IMR-90 (cell line): ENCODE measurements at places on chromosomes 6 and 20. TPM values are rescaled to one million over a fixed set of nuclear protein-coding genes. Genes with fewer than 3 reads are reported as not detected.

- peak; percentile 92 for DNase-seq
These were observed 39.6 kb upstream of the NOX3 start for GRCh38 chr6:155495011-155495768.

DNA sequence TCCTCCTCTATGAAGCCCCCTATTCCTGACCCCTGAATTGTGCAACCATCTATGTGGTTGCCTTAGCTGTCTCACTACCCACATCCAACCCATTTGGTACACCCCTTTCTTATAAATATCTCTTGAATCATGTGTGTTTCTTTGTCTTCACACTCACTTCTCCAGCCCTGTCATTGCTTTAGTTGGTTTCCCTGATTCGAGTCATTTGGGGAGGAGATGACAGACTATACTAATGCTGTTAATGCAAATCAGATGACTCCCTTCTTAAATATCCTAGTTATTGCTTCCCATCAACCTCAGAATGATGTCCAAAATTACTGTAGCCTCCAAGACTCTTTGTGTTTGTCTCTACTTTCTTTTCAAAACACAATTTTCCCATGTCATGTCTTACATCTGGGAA is 23.0 kb downstream of the SLC35D3 start:
- DNase-seq, result no peak

DNA sequence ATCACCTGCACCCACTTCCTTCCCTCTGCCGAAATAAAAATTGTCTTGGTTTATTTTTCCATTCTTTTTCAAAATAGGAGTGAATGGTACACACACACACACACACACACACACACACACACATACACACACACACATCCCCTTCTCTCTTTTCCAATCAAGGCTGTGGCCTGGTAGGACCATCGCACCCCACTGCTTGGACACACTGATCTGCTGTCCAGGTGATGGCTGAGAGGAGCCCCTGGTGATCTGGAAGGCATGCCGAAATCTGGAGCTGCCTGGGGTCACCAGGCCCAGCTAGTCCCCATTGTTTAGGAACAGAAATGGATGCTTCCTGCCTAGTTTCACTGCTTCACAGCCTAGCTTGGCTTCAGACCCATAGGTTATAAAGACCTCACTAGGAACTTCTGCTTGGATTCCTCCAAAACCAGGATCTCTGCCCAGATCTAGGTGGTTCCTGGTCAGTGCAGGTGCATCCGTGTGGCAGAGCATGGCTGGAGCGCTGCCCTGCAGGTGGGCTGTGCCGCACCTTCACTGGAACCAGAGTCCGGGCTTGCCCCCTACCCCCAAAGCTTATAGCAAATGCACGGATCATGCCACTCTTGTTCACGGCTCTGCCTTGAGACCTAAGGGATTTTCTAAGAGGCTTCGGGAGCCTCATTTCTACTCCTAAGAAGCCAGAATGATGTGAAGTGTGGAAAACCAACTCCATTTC is 42.9 kb upstream of the DACT2 start:
- no peak for DNase-seq

Gene SIRPB2
- polyA plus RNA-seq, result not detected in 2 replicates

- peak; percentile 18 for DNase-seq
These were observed 60.1 kb downstream of the RPP40 start for GRCh38 chr6:4943716-4944115.

DNA sequence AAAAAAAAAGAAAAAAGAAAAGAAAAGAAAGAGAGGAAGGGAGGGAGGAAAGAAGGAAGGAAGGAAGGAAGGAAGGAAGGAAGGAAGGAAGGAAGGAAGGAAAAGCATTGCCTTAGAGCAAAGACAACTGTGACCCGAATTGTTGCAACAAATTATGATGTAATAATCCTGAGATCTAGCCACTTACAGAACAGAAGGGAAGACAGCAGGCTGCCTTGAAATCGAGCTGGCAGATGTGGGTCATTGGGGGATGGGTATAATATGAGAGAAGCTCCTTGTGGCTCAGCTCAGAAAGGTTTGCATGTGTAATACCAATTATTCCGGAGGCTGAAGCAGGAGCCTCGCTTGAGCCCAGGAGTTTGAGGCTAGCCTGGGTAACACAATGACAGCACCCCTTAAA is 208.1 kb upstream of the PROKR2 start:
- DNase-seq, result no peak

- DNase-seq, result no peak
These were observed 121.9 kb upstream of the PRL start for GRCh38 chr6:22418714-22419113.

Gene IL17F
- not detected in 2 replicates for polyA plus RNA-seq

- DNase-seq, result no peak
These were observed 48.7 kb upstream of the BMP2 start for GRCh38 chr20:6718662-6719368.

- DNase-seq, result no peak
These were observed 672.8 kb downstream of the KIF16B start for GRCh38 chr20:15900443-15900842.

DNA sequence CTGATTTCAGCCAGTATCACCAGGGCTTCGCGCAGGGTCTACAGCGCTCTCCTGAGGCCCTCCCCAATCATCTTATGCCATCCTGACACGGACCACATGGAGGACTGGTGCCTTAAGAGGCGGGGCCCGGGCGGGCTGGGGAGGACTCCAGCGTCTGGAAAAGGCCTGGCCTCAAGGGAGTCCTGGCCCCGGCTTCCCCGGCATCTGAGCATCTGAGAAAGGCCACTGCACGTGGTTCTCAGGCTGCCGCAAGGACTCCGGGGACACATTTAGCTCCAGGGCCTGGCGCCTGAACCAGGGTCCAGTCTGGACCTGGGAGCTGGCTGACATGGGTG is 21.4 kb downstream of the BHLHE23 start:
- DNase-seq, result no peak

DNA sequence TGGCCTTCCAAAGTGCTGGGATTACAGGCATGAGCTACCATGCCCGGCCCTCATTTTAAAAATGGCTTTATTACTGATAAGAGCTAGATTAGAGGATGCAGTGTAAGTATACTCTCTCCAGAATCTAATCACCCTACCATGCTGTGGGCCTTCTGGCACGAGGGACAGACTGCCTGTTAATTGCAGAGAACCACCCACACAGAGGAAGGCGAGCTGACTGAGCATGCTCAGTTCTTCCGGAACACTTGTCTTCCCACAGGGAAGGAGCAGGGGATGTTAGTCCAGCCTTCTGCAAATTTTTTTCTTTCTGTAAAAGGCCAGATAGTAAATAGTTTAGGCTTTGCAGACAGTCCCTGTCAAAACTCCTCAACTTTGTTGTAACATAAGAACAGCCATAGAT is 48.9 kb downstream of the ALDH5A1 start:
- no peak for DNase-seq

DNA sequence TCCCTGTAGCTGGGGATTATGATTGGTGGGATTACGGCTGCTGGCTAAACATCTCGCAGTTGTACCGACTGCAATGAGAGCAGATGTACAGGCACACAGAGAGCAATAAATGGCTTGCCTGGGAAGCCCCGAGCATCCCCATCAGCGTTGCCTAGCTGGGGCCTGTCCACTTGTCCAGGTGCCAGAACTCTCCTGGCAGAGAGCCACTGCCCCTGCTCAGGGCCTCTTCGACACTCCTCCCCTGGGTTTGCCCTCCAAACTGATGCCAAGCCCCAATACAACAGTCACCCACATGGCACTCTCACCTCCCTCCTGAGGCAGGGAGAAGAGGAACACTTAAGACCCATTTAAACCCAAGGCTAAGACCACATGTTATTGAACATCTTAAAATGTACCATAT is 715.1 kb downstream of the PTPRT start:
- no peak for DNase-seq

- peak; percentile 37 for DNase-seq
These were observed 142.9 kb downstream of the WDR27 start for GRCh38 chr6:169558774-169559441.

- DNase-seq, result no peak
These were observed 40.1 kb downstream of the HECA start for GRCh38 chr6:139174961-139175360.

- DNase-seq, result no peak
These were observed 81.9 kb upstream of the E2F3 start for GRCh38 chr6:20319520-20320357.

Gene RBBP8NL
- not detected in 2 replicates for polyA plus RNA-seq

DNA sequence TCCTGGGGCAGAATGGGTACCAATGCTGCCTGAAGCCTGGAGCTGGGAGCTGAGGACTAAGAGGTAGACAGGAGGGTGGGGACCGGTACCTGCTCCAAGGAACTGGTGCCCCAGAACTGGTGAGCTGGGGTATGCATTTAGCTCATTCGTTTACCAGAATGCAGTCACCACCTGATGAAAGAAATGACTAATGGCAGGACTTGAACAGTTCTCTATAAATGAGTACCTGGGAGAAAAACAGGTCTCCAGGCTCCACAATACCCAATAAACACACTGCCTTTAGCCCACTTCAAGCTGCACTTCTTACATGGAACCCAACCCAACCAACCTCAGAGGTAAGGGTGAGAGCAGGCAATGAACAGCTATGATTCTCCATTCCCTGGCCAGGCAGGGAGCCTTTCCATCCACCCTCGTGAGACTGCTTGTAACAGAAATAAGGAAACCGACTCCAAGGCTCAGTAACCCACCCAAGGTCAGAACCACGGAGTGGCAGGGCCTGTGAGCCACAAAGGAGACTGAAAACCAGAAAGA is 15.4 kb downstream of the FKBP1A start:
- DNase-seq, result no peak

Gene LRP11
- 46.5 and 48.8 TPM in 2 replicates for polyA plus RNA-seq

Gene C6orf141
- polyA plus RNA-seq, result not detected in 2 replicates

Gene RBM39
- polyA plus RNA-seq, result 74.3 and 106 TPM in 2 replicates

Gene ZNF334
- 1.5 and 2.1 TPM in 2 replicates for polyA plus RNA-seq

GRCh38 chr20:38164069-38164468 is 1.0 kb downstream of the TGM2 start:
- no peak for DNase-seq

Gene ZNF391
- 0.20 and 0.22 TPM in 2 replicates for polyA plus RNA-seq

GRCh38 chr6:33199687-33200218 is 712 bp downstream of the RXRB start:
- DNase-seq, result peak; percentile 35

Gene BICRAL
- polyA plus RNA-seq, result 3.9 and 4.0 TPM in 2 replicates

Gene RBPJL
- polyA plus RNA-seq, result not detected in 2 replicates

Gene RGL2
- polyA plus RNA-seq, result 26.9 TPM in 2 replicates

GRCh38 chr20:20860078-20860806 is 147.8 kb upstream of the RALGAPA2 start:
- DNase-seq, result peak; percentile 74

- DNase-seq, result no peak
These were observed 77.8 kb downstream of the VIP start for GRCh38 chr6:152828431-152828830.

Gene MOG
- not detected in 2 replicates for polyA plus RNA-seq

Gene VSX1
- not detected in 2 replicates for polyA plus RNA-seq

GRCh38 chr20:60931696-60932095 is 320.4 kb upstream of the CDH4 start:
- DNase-seq, result no peak

Gene FAM209B
- polyA plus RNA-seq, result 0.24 and 0.32 TPM in 2 replicates

Gene TINAG
- not detected in 2 replicates for polyA plus RNA-seq

- no peak for DNase-seq
These were observed 52.5 kb upstream of the SLC22A16 start for GRCh38 chr6:110528930-110529325.

Gene MAFB
- polyA plus RNA-seq, result 0.07 and 0.10 TPM in 2 replicates

GRCh38 chr20:23570178-23570760 is 2.0 kb upstream of the CST9L start:
- DNase-seq, result no peak

Gene SLC22A7
- polyA plus RNA-seq, result not detected in 2 replicates

Gene MEP1A
- polyA plus RNA-seq, result not detected in 2 replicates

Gene WFDC2
- polyA plus RNA-seq, result not detected in 2 replicates

DNA sequence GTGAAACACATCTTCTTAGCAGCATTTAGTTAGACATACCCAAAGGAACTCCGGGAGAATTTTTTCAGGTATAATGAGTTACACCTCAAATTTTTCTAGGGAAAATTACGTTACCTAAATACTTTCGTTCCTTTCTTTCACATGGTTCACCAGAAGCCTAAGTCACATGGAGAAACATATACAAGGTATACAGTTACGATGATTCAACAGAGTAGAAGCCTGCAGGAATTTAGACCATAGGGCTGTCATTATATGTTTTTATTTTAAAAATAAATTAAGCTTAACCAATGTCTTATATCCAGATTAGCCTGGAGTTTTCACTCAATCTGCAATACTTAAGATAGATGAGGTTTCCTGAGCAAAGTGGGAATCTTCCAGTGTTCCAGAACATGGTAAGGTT is 549.5 kb upstream of the JARID2 start:
- peak; percentile 79 for DNase-seq

DNA sequence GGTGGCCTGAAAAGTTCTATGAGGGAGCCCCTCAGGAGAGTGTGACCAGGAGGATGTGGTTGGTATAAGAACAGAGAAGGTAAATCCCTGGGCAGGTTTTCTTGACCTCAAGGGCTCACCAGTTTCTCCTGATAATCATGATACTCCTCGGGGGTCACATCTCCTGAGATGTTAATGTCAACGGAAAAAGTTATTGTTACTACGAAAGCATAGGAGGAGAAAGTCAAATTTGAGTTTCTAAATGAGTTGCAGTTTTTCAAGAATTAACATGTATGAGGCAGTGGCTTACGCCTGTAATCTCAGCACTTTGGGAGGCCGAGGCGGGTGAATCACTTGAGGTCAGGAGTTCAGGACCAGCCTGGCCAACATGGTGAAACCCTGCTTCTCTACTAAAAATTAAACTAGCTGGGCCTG is 23.4 kb downstream of the MGME1 start:
- no peak for DNase-seq

Gene AAR2
- 28.2 and 30.2 TPM in 2 replicates for polyA plus RNA-seq

- no peak for DNase-seq
These were observed 21.9 kb upstream of the RREB1 start for GRCh38 chr6:7085911-7086310.

GRCh38 chr6:127520066-127520465 is 931 bp upstream of the MTCL3 start:
- peak; percentile 28 for DNase-seq

Gene MCHR2
- polyA plus RNA-seq, result not detected in 2 replicates

DNA sequence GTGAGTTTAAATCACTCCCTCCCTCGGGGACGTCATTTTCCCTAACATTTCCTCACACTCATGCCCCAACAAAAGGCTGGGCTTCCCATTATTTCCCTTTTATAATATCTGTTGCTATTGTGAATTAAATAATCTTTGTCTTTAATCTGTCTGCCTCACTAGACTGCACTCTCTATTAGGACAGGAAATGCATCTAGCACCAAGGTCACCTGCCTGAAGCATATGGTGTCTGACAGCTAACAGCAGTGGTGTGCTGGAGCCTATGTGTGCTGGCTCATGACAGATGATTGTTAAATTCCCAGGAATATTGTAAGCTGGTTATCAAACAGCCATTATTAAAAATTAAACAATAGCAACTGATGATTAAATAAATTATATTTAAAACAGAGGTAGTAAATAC is 237.0 kb upstream of the CEP162 start:
- DNase-seq, result no peak

Gene SRMS
- not detected in 2 replicates for polyA plus RNA-seq
